ENCODE measurements at places on chromosomes 2 and 18.

- DNase-seq = no peak
Observed at GRCh38 chr18:69491576-69491975, 90.9 kb downstream of the DOK6 start.

DNA sequence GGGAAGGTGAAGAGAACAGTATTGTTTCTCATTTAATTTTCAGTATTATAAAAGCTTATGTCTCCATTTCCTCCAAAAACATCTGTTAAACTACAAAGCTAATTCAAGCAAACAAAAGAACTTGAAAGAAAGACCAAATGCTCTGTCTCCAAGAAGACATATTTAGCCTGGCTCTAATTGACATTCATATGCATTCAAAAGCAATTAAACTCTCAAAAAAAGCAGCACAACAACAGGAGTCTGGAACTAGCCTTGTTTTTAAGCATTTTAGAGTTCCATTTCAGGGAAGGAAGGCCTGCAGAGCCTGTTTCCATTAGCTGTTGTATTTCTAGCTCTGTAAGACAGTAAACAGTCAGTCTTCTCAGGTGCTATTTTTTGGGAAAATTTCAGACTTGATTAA, 447.9 kb downstream of the TDRD15 start:
- DNase-seq = no peak

DNA sequence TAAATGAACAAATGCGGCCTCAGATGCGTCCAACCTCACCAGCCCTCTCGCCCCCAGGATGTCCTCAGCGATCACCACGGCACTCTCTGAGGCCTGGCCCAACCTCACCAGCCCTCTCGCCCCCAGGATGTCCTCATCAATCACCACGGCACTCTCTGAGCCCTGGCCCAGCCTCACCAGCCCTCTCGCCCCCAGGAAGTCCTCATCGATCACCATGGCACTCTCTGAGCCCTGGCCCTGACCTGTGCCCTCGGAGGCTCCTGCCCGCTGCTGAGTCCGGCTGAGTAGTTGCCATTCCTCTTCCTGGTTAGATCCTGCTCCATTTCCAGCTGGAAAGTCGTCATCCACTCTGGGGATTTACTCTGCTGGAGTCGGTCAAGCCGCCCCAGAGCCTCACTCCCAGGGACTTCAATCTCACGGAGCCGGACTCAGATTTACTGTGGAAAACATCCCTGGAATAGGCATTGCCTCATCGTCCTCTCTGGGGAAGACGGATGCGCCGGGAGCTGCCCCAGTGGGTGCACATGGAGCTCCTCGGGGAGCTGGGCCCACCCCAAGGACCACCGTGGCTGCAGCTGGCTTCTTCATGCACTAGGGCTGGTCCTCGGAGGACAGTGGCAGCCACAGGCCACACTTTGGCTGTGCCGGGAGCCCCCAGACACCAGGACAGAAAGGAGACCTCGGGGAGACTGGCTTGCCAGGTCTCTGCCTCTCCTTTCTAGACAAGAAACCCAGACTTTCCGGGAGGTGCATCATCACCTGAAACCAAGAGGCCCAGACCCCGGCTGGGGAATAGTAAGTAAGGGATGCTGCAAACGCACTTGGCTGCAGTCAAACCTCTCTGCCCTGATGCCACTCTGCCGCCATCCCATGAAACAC, 230.6 kb downstream of the EIPR1 start:
- DNase-seq = no peak

GRCh38 chr2:127146820-127147502, 40.0 kb upstream of the BIN1 start:
- DNase-seq = no peak

DNA sequence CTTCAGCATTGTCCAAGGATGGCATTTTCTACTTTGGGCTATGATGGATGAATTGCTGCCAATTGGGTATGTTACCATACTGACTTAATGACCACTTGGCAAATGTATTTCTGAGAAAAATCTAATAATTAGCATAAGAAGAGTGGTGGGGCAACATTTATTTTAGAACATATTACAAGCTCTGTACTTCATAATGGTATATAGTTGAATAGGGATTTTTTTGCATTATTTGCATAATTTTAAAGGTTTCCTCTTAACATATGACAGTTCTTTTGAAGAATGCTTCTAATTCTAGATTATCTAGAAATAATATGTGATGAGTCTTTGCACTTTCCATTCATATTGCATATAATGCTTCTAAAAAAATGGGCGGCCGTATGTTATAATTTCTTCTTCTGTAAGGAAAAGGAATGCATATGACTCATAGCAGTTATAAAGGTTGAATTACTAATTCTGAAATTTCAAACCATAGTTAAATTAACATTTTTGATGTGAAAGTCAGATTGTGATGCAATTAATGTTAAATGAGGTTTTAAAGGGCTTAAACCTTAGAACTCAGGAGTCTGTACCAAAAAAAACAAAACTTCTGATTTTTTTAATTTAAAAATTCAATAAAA, 1652.3 kb upstream of the SLC39A10 start:
- DNase-seq = no peak

DNA sequence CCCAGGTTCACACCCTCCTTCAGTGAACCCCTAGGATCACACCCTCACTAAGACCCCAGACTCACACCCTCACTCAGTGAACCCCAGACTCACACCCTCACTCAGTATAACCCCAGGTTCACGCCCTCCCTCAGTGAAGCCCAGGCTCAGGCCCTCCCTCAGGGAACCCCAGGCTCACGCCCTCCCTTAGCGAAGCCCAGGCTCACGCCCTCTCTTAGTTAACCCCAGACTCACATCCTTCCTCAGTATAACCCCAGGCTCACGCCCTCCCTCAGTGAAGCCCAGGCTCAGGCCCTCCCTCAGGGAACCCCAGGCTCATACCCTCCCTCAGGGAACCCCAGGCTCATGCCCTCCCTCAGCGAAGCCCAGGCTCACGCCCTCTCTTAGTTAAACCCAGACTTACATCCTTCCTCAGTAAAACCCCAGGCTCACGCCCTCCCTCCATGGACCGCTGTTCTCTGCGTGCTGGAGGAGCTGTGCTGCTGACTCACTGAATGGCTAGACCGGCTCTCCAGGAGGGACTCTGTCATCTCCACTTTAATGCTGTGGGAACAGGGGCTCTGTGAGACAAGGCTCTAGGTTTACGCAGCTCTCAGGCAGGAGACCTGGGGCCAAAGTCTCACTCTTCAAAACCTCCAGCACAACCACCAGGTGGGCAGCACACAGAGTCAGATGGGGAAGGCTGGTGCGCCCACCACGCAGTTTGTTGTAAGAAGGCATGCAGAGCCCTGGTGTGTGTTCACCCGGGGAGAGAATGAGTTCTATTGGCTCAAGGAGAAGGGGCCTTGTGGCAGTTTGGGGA, 506.9 kb upstream of the MYT1L start:
- no peak for DNase-seq

Data from activated B cell treated with CpG ODN at 0.5 μM for 24 hours (primary cell).